NCI-H524 (cell line): ENCODE measurements at places on chromosomes 7 and 10.

DNA sequence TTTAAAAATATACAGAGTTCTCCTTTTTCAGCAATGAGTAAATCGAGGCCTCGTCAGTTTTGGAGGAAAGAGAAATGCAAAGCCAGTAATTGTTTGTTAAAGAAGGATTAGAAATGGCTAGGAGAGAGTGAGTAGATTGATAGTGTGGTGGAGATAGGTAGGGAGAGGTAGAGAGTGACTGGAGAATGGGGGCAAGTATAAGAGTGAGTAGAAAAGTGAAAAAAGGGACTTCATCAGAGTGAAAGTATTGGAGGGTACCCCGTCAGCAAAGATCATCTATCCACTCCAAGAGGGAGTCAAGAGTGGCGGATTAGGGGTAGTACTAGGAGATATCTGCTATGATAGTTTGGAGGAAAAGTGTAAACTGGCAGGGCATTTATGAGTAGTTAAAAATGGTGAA, 9.2 kb upstream of the ANKRD2 start:
- no peak for DNase-seq

DNA sequence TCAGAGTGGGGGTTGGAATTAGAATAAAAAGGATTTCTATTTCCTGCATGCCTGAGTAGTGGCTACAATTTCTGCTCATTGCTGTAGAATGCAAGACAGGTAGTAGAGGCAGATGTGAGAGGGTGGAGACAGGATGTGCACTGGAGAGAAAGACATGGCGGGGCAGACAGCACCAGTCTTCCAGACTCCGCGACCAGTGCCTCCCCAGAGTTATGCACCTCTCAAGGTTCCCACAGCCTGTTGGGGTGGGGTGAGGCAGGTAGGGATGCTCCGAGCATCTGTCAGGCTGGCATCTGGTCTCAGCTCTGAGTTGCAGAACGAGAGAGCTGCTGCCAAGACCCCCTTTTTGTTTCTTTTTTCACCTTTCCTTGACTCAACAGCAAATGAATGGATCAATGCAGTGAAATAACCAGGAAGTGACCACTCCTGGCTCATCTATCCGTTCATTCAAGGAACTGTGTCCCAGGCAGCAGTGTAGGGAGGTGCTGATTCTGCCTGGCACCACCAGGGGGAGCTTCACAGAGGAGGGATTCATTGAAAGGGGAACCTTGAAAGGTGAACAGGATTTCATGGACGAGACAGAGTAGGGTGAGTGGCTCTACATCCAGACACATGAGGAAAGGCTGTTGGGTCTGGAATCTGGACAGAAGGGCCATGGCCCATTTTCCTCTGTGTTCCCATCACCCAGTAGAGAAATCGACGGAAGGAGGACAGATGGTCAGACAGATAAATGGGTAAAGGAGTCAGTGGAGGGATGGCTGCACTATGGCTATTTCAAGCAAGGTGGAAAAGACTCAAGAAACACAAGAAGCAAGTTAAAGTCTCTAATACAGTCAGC, 17.2 kb upstream of the SLC18A3 start:
- no peak for DNase-seq

DNA sequence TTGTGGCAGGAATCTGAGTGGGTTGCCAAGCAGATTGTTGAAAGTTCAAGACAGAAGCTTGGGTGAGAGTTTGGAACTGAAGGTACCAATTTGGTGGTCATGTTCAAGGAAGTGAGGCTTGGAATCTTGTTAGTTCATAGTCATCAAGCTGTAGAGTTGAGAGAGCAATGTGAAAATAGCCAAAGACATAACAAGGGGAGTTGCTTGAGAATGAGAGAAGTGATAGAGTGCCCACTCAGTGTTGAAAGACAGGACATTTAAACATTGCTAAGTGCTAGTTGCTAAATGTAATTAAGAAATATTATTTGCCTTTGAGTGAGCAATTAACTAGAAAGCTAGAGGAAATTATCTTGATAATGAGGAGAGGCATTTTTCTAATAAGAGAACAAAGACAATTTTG, 17.0 kb downstream of the ITGB8 start:
- no peak for DNase-seq

- no peak for DNase-seq
These were observed 50.1 kb downstream of the RBM20 start for GRCh38 chr10:110694263-110694662.

DNA sequence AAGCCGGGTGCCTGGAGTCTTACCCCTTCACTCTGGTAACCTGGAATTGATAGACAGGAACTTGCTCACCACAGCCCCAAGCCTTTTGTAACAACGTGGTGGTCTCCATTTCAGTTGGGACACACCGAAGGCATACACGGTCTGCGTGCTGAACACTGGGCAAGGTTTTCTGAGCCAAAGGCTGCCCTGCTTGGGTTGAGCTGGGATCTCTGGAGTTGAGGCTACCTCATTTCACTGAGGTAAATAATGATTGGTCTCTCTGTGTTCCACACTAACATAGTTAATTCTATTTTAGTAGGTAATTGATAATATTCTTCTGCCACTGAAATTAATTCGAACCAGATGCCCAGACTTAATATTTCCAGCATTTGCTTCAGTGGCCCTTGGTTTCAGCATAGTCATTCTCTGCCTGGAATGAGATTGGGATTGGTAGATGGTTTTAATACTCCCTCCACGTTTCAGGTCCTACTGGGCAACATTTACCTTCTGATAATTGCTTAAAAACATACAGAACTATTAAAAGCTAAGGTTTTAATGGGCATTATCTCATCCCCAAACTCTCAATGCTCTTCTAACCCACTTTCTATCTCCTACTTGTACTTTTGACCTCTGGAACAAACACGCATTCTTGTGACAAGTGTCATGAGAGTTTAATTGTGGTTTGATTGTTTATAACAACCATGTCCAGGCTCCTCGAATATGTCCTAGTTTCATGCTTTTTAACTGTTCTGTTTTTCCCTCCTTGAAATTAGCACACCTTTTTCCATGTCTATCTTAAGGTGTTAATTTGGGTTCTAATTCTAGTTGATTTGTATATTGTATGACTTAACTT, 202.3 kb upstream of the KLF6 start:
- no peak for DNase-seq

DNA sequence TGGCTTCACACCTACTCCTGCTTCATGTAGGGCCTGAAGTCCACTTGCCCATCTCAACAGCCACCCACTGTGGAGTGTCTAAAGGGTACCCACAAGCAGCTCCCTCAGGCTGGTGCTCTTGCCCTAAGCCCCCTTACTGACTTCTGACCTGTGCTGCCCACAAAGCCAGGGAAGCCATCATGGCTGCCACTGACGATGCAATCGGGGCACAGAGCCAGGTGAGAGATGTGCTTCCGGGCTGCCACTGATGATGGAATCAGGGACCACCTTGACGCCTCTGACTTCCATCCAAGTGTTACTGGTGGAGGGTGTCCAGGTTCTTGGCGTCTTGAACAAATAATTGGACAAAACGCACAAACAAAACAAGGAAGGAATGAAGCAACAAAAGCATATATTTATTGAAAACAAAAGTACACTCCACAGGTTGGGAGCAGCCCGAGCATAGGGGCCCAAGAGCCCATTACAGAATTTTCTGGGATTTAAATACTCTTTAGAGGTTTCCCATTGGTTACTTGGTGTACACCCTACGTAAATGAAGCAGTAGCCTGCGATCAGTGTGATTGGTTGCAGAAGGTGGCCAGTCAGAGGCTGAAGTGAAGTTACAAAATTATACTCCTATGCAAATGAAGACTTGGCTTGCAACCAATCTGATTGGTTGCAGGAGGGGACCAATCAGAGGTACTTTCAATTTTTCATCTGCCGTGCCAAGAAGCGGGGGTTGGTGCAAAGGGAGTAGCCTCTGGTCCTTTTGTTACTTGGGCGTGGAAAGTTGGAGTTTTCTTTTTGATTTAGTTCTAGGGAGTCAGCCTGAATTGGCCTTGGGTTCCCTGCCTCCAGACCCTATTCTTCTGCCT, 4.5 kb downstream of the CPA2 start:
- peak; percentile 41 for DNase-seq

GRCh38 chr7:127844165-127844564, 187.1 kb downstream of the LRRC4 start:
- DNase-seq, result peak; percentile 16

GRCh38 chr10:110008518-110009339, 945 bp downstream of the ADD3 start:
- peak; percentile 19 for DNase-seq

DNA sequence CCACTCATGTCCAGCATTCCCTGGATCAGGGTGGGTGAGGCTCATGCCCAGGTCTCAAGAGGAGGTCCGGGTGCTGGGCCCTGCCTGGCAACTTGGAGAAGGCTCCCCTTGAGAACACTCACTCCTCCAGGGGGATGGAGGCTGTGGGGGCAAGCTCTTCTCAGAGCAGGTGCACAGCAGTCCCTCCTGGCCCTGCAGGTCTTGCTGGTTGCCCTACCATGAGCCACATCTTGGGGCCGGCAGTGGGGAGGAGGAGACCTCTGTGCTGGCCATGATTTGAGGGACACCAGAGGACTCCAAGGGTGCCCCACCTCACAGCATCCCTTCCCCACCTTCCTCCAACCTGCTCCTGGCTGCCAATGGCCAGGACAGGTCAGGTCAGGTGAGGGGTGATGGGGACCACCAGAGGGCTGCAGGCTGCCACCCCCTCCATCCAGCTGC, 87.4 kb upstream of the RET start:
- no peak for DNase-seq
